ENCODE measurements at places on chromosomes 12 and 14. TPM values are rescaled to one million over a fixed set of nuclear protein-coding genes. Genes with fewer than 3 reads are reported as not detected.

DNA sequence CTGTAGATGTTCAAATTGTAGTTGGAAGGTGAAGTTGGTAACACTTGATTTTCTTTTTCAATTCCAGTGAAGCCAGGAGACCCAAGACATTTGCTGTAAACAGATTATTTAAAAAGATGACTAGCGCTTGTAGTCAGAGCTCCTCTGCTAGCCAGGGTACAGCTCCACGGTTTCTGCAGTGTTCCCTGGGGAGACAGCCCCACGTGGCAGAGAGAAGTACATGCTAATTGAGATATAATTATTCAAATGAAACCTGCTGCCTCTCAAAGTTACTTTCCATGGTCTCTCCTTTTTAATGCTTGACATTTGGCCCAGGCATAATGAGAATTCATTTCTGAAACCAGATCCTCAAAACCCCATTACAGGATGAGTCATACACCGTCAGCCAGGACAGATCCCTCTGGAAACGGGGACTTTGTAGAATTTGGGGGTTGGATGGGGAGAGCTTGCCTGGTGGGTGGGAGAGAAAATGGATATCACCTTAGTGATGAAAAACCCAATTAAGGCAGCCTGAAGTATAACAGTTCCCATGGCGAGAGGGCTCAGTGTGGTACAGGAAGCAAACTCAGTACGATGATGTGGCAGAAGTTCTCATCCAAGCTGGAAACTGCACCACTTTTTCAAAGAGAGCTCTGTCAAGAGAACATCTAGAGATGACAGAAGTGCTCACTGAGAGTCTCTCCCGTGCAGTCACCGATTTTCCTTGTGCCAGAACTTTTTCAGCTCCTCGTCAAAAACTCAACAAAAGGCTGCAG is 637.7 kb upstream of the TMEM132C start:
- peak overlapping the region; percentile 44 for H3K4me3 ChIP-seq
- H3K36me3 ChIP-seq = no peaks in the 10 kb centered on the region
- peaks cover 36% of the 10 kb centered on the region for H3K4me1 ChIP-seq
- H3K27ac ChIP-seq = peak overlapping the region; percentile 88

The KRT71 gene
- not detected for total RNA-seq

The LRRK2 gene
- total RNA-seq = 0.87 TPM

The ESPL1 gene
- total RNA-seq = 14.6 TPM

GRCh38 chr12:31018106-31018789 is 55.4 kb upstream of the DDX11 start:
- H3K4me1 ChIP-seq = no peaks in the 10 kb centered on the region
- no peak overlapping the region for H3K4me3 ChIP-seq
- no peak overlapping the region for H3K27ac ChIP-seq
- peaks cover 24% of the 10 kb centered on the region for H3K27me3 ChIP-seq
- DNase-seq = no peak
- no peaks in the 10 kb centered on the region for H3K36me3 ChIP-seq

- no peaks in the 10 kb centered on the region for H3K4me1 ChIP-seq
- DNase-seq = no peak
- no peaks in the 10 kb centered on the region for H3K36me3 ChIP-seq
- H3K4me3 ChIP-seq = no peak overlapping the region
- H3K27ac ChIP-seq = no peak overlapping the region
Measured at GRCh38 chr14:33451211-33451610, 499.7 kb downstream of the EGLN3 start.

- no peak overlapping the region for H3K4me3 ChIP-seq
- no peak overlapping the region for H3K27ac ChIP-seq
- no peaks in the 10 kb centered on the region for H3K36me3 ChIP-seq
- no peaks in the 10 kb centered on the region for H3K4me1 ChIP-seq
Measured at GRCh38 chr12:18923721-18924120, 185.8 kb downstream of the CAPZA3 start.

The KRT8 gene
- total RNA-seq = 41.4 TPM

The GPRC5D gene
- total RNA-seq = not detected

DNA sequence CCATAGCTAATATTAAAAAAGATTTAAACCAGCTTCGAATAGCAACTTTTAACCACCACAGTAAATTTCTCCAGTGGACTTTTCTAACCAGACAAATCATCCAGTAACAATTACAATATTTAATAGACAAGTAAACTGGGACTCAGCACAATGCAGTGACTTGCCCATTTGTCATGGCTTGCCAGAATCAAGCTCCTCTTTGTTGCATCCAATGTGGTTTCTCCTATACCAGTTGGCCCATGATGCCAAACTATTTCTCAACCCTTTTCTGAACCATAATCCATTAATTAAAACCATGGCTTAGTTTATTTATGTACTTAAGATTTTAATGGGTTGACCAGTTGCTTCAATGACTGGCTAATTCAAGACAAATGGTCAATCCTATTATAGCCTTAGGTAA is 64.4 kb downstream of the DIO2 start:
- H3K36me3 ChIP-seq = no peaks in the 10 kb centered on the region
- no peak overlapping the region for H3K27ac ChIP-seq
- no peaks in the 10 kb centered on the region for H3K4me1 ChIP-seq

The CCDC197 gene
- total RNA-seq = not detected

All from HFFc6 (cell line).